Activated T-cell treated with anti-CD3 and anti-CD28 coated beads for 1 hour (primary cell): ENCODE measurements at places on chromosomes 3 and 15.

DNA sequence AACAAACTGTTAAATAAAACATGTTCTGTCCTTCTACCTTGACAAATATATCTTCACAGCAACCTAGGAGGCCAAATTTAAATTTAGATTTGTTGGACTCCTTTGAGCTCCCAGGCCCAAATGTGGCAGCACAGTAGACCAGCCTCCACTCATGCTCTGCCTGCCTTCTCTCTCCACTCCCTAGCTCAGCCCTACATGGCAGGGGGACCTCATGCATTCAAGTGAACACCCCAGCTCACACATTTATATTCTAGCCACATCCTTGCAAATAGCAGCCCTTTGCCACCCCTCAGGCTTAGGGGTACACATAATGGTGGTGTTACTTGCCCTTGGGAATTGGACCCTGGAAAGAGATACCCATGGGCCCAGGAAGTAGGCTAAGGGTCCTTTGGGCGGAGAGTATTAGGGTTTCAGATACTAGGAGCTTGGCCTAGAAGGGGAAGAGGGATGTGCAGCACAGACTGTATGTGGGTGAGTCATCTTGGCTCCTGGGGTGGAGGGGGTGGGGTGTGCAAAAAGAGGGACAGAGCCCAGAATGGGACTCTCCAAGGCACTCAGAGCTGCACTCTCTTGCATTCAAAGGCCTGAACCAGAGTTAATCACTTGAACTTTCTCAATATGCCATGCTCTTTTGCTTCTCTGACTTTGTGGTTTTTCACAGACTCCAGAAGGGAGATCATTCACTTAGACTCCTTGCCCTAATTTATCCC, 268.4 kb upstream of the ROPN1 start:
- DNase-seq, result no peak

GRCh38 chr15:73517566-73517965, 74.6 kb downstream of the REC114 start:
- DNase-seq, result no peak

DNA sequence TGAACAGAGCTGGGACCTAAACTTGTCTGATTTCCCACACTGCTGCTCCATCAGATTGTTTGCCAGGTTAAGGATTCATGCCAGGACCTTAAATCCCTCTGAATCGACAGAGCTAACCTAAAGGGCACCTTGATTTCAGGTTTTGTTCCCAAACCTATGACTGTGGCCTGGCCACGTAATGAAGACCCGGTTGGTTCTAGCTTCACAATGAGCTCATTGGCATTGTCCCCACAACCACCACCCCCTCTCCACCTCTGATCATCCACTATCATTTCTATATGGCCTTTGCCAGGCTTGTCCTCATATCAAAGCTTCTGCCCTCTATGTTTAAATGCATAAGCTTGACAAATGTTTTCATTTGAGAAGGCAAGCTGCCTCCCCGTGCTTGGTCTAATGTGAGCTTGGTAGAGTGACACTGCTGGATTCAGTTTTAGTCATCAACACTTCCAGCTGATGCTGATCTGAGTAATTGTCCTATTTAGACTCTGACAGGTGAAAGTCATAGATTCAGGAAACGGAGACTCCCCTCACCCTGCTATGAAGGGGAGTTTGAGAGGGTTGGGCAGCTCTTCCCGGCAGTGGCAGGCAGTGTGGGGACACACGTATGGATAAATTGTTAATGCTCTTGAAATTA, 407.1 kb upstream of the CFAP20DC start:
- DNase-seq, result no peak

DNA sequence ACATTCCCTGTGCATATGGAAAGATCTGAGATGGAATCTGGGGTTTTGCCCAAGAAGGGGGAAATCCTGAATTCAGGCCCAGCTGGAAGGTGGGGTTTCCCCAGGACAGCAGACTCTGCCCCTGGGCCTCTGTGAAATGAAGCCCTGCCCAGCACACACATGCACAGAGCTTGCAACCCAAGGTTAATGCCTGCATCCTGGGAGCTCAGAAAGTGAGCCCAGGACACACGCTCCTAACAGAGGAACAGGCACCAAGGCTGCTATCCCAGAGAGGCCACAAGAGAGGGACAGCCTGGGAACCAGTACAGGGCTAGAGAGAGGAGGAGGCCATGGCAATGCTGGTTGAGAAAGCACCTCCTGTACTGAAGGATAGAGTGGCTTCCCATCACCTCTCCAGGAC, 16.1 kb downstream of the SEMA5B start:
- DNase-seq, result no peak
